Stimulated activated CD8-positive, alpha-beta memory T cell treated with anti-CD3 and anti-CD28 coated beads, Interleukin-12 subunit alpha, Interleukin-12 subunit beta, amount 100 ng/mL, for 4 hours (primary cell): ENCODE measurements at places on chromosomes 12 and 14.

- DNase-seq = no peak
Observed at GRCh38 chr12:23862701-23863100, 86.8 kb downstream of the SOX5 start.

DNA sequence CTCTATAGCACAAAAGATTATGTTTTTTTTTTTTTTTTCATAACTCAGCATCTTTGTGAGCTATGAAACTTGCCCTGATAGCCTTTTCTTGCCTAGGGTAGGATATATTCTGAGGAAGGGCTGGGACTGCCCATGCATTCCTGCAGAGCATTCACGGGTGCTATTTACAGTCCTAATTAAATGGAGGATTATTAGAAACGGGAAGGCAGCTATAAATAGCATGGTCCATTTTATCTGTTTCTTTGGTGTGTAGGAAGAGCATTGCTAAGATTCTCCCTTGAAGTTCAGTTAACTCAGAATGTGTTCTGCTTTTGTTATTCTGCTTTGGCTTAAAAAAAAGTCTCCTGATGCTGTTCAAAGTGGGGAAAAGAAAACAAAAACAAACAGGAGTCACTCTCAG, 630.9 kb downstream of the DIO2 start:
- DNase-seq = no peak

DNA sequence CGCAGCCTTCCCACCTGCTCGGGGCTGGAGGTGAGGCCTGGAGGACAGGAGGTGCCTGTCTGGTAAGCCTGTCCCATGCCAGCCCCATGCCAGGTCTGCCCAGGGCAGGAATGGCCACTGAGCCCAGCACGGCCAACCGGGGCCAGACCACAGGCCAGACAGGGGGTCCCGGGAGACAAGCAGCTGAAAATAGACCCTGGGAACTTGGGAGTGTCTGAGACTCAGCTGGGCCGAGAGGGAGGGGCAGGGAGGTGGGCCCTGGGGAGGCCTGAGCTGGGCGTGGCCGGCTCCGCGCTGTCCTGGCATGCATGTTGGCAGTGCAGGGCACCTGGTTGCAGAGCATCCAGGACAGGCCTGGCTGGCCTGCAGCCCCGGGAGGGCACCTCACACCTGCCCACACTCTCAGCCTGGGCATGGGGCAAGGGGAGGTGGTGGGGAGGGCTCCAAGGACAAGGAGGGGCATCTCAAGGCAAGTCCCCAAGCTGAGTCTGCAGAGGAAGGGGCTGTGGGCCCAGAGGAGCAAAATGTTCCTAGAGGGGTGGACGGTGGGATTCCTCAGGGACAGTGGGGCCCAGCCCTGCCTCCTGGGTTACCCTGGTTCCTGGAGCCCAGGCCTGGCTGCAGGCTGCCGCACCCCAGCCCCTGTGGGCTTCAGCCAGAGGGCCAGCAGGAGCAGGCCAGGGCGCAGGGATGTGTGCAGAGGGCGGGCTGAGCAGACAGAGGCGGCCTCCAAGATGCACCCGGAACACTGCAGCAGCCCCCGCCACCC, 3.2 kb upstream of the CRIP1 start:
- no peak for DNase-seq

GRCh38 chr12:106434526-106434925, 77.0 kb downstream of the POLR3B start:
- no peak for DNase-seq

GRCh38 chr12:111387747-111388323, 17.9 kb upstream of the SH2B3 start:
- DNase-seq = no peak

DNA sequence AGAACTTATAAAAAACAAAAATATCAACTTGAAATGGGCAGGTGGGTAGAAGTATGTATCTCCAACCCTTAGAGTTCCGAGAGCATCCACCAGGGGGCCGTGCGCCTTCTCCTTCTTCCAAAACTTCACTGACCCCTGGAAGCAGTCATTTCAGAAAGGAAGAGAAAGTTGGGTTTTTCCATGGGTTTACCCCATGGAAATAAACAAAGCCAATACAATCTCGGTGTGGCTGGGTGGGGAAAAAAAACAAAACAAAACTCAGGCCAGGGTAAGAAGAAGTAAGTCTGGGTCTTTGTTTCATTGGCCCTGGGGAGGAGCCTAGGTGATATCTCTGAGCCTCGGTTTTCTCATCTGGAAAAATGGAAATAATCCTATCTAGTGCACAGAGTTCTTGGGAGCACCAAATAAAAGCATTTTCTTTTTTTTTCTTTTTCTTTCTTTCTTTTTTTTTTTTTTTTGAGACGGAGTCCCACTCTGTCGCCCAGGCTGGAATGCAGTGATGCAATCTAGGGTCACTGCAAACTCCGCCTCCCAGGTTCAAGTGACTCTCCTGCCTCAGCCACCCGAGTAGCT, 33.6 kb upstream of the HNF1A start:
- DNase-seq = peak; percentile 26

DNA sequence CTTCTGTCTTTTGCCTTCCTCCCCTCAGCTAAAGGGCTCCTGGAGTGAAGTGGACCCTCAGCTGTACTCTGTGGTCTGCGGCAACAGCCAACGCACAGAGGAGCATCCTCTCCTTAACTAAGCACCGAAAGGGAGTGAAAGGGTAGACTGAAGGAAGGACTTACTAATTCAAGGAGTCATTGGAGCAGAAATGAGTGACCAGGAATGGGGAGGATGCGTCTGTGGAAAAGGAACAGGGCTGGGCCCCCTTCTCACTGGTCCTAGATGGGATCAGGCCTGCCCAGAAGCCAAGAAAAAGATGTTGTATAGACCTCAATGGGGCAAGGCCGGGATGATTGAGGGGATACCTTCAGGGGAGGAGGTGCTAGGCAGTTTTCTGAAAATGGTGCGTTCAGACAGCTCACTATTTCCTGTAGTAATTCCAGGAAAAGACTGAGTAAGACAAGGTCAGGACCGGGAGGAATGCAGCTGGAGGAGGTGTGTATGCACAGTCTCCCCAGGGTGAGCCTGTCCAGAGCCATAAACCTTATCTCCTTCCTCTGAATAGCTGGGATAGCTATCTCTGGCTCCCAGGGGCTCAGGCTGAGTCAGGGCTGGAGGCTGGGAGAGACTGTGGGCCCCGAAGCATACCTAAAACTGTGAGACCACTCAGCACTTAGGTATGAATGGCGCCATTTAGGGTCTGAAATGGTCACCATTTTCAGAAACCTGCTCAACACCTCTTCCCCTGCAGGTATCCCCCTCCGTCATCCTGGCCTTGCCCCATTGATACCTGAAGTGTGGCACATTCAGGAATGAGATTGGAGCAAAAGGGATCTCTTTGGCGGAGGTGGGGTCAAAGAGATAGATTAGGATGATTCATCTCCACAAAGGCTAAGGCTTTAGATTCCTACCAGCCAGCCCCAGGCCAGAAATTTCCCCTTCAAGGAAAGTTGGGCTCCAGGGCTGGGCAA, 20.2 kb upstream of the KRT8 start:
- DNase-seq = no peak

- no peak for DNase-seq
Observed at GRCh38 chr12:107580750-107581618, 104.6 kb upstream of the PWP1 start.

- DNase-seq = no peak
Observed at GRCh38 chr14:79729731-79730130, 481.6 kb downstream of the DIO2 start.

GRCh38 chr14:102923201-102923924, 900 bp downstream of the AMN start:
- DNase-seq = no peak

DNA sequence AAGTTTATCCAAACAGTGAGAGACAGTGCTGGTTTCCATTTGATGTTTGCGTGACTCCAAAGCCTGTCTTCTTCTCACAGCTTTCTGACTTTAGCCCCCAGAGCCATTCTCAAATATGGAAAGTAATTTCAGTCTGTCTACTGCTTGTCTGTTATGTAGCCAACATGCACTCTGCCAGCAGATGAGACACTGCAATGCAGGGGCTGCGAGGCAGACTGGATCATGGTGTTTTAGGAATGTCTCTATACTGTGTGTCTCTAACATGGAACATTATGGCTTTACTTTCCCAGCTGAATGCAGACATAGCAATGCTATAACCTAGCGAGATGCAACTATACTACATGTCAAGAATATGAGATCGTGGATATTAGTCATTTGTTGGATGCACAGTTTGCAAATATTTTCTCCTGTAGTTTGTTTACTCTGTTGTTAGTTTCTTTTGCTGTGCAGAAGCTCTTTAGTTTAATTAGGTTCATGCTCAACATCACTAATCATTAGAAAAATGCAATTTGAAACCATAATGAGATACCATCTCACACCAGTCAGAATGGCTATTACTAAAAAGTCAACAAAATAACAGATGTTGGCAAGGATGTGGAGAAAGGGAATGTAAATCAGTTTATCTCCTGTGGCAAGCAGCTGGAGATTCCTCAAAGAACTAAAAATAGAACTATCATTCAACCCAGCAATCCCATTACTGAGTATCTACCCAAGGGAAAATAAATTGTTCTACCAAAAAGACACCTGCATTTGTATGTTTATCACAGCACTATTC, 235.8 kb upstream of the TMTC1 start:
- DNase-seq = no peak

GRCh38 chr14:34722723-34723545, 8.5 kb upstream of the CFL2 start:
- no peak for DNase-seq

DNA sequence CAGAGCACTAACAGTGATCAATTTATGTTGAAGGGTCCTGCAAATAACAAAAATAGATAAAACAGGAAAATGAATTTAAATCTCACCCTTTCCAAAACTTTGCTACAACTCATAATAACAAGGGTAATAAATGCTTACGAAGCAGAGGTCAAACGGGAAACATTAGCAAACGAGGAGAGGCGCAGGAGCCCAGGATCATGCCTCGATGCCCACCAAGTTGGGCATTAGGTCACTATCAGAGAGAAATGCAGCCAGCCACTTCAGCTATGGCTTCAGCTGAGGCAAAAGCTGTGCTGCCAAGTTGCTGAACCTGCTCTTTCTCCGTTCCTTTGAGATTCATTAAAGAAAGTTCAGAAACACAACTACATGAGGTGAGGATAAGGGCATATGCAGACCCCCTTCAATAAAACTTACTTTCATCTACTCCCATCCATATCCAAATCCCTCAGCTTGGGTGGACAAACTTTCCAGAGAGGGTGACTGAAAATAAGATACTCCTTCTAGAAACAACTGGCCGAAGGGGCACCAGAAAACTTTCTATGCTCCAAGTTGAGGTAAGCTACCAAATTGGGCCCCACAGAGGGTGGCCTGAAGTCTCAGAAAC, 7.9 kb downstream of the NKX2-1 start:
- no peak for DNase-seq

- DNase-seq = no peak
Observed at GRCh38 chr12:75704664-75705063, 193.3 kb upstream of the KRR1 start.

- no peak for DNase-seq
Observed at GRCh38 chr14:37061697-37062096, 110.7 kb downstream of the SLC25A21 start.

- DNase-seq = no peak
Observed at GRCh38 chr14:100824091-100824551, 1.8 kb upstream of the MEG3 start.

- no peak for DNase-seq
Observed at GRCh38 chr14:24674204-24674970, 40.4 kb upstream of the GZMB start.

- DNase-seq = no peak
Observed at GRCh38 chr12:89135976-89136634, 216.2 kb downstream of the DUSP6 start.

DNA sequence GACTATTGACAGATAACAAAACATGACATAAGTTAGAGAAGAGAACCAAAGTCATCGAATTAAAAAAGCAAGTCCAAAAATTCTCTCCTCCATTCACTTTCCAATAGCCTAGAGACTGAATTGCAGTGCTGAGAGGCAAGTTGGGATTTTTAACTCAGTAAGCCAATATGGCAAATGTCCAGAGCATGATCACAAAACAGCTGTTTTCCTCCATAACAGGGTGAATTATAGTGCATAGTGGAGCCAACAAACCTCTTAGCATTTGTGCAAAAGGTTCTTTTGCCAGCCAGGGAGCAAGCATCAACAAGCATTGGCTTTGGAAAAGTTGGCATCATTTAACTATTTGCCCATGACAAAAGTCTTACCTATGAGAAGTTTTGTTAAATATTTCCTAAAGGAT, 458.8 kb upstream of the NOVA1 start:
- no peak for DNase-seq

- DNase-seq = no peak
Observed at GRCh38 chr12:64450711-64451486, 1.0 kb upstream of the TBK1 start.

DNA sequence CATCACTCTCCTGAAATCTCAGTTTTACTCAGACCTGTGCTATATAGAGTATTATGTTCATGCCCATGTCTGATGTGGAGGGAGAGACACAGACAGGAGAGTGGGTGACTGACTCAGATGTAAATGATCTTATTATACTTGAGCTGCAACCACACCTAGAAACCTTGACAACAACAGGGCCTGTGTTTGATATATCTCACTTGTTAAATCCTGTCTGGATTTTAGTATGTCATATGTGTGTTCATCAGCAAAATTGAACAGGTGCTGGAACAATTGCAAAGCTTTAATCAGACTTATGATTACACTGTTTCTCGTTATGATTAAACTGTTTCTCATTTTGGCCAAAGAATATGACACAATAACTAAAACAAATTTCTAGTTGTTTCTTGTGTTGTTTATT, 37.7 kb downstream of the DIP2B start:
- DNase-seq = no peak

- no peak for DNase-seq
Observed at GRCh38 chr12:46553911-46554310, 181.3 kb upstream of the SLC38A2 start.

DNA sequence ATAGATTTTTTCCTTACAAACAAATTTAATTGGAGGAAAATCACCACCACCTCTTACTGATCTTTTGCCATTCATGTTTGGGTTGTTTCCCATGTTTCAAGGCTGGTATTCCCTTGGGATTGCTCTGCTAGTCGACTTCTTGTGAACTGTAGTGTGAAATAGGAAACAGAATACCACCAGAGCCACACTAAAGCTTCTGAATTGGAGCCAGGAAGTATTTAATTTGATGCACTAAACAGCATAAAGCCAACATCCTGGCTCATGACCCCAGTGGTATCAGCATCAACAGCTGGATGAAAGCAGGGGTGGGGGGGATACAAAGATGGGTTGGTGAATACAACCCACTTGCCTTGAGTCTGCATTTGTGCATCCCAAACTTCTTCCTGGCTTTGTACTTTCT, 127.5 kb downstream of the TBC1D30 start:
- no peak for DNase-seq

DNA sequence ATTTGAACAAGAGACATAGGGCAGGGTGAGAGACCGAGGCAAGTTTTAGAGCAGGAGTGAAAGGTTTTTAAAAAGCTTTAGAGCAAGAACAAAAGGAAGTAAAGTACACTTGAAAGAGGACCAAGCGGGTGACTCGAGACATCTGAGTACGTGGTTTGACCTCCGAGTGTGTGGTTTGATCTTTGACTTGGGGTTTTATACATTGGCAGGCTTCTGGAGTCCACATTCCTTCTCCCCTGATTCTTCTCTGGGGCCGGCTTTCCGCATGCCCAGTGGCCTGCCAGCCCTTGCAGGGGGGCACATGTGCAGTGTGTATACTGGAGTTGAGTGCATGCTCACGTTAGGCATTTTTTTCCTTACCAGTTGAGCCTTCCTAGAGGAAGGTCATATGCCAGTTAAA, 96.3 kb downstream of the SLC15A4 start:
- no peak for DNase-seq

GRCh38 chr14:61300754-61301153, 19.6 kb upstream of the TMEM30B start:
- no peak for DNase-seq

GRCh38 chr12:117365049-117365616, 3.7 kb upstream of the NOS1 start:
- no peak for DNase-seq
